MV-4-11 (cell line): ENCODE measurements at places on chromosomes 12 and 14.

- DNase-seq, result peak; percentile 88
Measured at GRCh38 chr14:69153152-69153872, 393 bp upstream of the DCAF5 start.

DNA sequence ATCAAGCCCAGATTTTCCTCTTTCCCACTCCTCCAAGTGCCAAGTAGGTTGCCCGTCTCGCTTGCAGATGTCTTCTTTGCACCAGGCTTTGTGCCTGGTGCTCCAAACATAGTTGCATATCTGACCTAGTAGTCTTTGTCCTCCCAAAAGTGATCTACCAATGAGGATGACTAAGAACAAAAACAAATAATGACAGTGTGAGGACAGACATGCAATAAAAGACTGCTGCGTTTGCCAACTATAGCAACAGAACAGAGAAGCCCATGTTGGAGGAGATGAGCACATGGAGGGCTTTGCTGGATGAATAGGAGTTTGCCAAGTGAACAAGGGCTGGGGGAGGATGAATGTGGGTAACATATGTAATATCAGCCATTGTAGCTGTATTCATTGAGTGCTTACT lies 15.6 kb downstream of the DTX1 start:
- no peak for DNase-seq

- peak; percentile 54 for DNase-seq
Measured at GRCh38 chr12:111313833-111314259, 55.0 kb downstream of the PHETA1 start.

- DNase-seq, result no peak
Measured at GRCh38 chr12:25957793-25958427, 572 bp upstream of the RASSF8 start.

- no peak for DNase-seq
Measured at GRCh38 chr14:105142651-105143450, 25.7 kb downstream of the JAG2 start.

DNA sequence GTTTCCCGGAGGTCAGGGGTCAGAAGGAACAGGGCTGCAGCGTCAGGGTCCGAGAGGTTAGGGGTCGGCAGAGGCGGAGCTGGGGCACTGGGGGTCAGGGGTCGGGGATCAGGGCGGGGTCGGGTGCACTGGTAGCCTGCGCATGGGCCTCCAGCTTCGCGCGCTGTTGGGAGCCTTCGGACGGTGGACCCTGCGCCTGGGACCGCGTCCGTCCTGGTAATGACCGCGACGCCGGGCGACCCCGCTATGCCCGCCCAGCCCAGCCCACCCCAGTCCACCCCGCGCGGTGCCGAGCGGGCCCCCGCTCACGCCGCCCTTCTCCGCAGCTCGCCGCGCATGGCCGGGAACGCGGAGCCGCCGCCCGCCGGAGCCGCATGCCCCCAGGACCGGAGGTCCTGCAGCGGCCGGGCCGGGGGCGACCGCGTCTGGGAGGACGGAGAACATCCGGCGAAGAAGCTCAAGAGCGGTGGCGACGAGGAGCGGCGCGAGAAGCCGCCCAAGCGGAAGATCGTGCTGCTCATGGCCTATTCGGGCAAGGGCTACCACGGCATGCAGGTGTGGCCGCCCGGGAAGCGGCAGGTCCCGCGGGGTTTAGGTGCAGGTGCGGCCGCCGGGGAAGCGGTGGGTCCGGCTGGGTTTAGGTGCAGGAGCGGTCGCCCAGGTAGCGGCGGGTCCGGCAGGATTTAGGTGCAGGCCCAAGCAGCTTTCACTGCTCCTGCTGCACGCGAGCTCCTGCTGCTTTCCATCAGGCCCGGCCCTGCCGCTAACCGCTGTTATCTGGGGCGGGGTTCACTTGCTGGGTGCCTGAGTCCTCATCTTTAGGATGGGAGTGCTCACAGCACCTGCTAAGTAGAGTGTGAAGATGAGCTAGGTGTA lies 743 bp downstream of the PUS1 start:
- no peak for DNase-seq

- DNase-seq, result no peak
Measured at GRCh38 chr14:93230539-93230938, 23.5 kb downstream of the UBR7 start.

DNA sequence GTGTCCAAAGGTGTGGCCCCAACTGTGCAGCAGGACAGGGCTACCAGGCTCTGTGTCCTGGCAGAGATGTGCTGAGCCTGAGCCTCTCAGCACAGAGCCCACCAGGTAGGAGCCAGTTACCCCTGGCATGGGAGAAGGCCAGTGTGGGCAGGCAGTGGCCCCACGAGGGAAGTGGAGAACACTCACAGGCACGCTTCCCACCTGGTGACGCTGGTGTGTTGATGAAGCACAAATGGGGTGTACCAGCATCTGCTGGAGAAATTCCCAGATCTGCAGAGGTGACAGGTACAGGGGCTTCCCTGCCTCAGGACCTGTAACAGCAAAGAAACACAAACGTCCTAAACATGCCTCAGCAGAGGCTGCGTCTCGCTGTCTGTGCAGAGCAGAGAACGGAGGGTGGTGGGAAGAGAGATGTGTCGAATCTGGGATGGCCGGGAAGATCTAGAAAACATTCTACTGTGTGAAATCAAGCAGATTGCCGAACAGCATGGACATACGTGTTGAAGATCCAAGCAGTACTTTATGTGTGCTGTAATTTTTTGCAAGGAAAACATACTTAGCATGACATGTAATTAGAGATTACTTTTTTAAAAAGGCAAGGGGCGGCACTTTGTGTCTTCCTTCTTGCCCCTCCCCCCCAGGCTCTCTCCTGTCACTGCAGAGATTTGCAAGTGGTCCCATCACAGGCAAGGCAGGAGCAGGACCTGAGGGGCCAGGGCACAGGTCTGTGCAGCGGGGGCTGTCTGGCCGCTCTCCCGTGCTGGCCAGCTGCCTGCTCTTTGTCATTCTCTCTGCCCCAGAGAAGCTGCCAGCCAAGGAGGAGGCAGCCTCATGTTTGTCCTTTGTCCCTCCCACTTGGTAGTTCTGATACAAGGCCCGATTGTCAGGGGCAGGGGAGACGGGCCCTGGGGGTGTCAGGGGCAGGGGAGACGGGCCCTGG lies 17.3 kb downstream of the HIP1R start:
- no peak for DNase-seq

DNA sequence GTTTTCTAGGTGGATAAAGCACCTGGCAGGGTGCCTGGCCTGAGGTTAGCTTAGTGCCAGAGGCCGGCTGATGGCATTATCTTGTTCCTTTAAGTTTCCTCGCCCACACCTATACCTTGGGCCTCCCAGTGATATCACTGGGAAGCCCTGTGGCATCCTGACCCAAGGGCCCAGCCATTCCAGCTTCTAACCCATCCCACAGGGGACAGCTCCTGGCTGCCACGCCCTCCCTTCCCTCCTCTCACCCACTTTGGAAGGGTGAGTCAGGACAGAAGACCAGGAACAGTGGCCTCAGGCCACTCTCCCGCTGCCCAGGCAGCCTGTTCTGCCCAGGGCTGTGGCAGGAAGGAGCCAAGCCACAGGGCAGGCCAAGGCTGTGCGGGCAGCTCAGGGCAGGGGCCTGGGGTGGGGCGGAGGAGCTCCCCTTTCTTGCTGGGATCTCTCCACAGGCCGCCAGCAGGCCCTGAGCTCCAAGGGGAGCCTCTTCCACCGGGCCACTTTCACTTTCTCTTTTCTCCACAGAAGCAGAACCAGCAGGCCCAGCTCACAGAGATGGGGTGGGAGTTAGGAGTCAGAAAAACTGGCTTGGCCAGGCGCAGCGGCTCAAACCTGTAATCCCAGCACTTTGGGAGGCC lies 75.1 kb downstream of the IRF2BPL start:
- DNase-seq, result peak; percentile 70

GRCh38 chr12:69309461-69309860 lies 38.7 kb upstream of the LYZ start:
- DNase-seq, result no peak

DNA sequence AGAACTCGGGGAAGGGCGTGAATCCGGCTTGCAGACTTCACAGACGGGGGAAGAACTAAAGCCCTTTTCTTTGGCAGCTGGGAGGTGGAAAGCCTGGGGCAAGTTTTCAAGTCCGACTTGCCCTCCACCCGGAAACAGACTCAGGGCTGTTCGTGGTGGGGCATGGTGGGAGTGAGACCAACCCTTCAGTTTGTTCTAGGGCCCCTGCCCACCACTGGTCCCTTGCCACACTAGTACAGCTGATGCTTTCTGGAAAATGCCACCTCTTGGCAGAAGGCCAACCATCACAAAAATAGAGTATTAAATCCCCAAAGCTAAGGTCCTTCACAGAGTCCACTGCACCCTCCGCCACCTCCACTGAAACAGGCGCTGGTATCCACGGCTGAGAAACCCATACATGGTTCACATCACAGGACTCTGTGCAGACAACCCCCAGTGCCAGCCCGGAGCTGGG lies 50.4 kb upstream of the DDX11 start:
- no peak for DNase-seq

- peak; percentile 93 for DNase-seq
Measured at GRCh38 chr12:65656891-65657351, 167.4 kb upstream of the HMGA2 start.

- no peak for DNase-seq
Measured at GRCh38 chr12:53069621-53070410, 9.4 kb downstream of the SPRYD3 start.

GRCh38 chr14:21414137-21414631 lies 30.4 kb upstream of the SUPT16H start:
- no peak for DNase-seq

GRCh38 chr14:64715628-64716412 lies 11.6 kb downstream of the PLEKHG3 start:
- DNase-seq, result no peak

- DNase-seq, result no peak
Measured at GRCh38 chr14:24844011-24844410, 205.9 kb downstream of the STXBP6 start.

- peak; percentile 98 for DNase-seq
Measured at GRCh38 chr12:7369274-7369729, 65.4 kb downstream of the ACSM4 start.

- no peak for DNase-seq
Measured at GRCh38 chr12:111636209-111636945, 37.3 kb upstream of the ATXN2 start.

- no peak for DNase-seq
Measured at GRCh38 chr12:27779416-27779919, 565 bp upstream of the KLHL42 start.

GRCh38 chr12:42296503-42297109 lies 29.3 kb downstream of the ZCRB1 start:
- peak; percentile 32 for DNase-seq

- no peak for DNase-seq
Measured at GRCh38 chr12:85183855-85184254, 96.2 kb upstream of the ALX1 start.

DNA sequence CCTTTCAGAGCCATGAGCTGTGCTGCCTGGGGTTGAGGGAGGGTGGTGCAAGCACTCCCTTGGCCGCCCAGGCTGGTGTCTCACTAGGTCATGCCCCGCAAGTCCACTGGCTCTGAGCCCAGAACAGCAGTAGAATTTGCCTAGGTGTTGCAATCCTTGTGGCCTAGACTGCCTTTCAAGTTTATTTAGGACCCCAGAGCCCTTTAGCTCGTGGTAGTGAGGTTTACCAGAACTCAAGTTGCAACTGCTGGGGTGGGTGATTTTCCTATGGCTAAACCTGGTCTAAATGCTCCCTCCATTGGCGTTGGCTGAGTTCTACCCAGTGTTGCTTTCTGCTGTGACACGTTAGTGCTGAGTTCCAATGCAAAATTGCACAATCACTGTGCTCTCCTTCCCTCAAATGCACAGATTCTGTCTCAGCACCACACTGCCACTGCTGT lies 287.2 kb downstream of the BCAT1 start:
- peak; percentile 99 for DNase-seq

DNA sequence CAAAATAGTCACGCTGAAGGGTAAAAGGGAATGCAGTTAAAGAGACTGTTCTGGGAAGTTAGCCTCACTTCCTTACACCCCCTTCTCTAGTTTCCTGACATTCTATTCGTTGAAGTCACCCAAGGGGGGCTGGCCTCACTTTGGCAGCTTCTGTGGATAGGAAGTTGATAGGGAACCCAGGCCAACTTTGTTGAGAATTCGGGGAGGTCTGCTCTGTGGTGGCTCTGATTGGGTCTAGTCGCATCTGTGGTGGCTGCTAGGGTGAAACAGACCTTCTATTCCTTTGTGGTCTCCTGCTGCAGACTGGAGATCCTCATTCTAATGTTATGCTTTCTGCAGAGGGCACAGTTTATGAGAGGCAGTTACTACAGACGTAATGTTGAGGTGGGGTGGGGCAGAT lies 28.8 kb upstream of the GZMB start:
- DNase-seq, result peak; percentile 93

GRCh38 chr14:33934043-33934750 lies 16.7 kb downstream of the EGLN3 start:
- DNase-seq, result no peak

DNA sequence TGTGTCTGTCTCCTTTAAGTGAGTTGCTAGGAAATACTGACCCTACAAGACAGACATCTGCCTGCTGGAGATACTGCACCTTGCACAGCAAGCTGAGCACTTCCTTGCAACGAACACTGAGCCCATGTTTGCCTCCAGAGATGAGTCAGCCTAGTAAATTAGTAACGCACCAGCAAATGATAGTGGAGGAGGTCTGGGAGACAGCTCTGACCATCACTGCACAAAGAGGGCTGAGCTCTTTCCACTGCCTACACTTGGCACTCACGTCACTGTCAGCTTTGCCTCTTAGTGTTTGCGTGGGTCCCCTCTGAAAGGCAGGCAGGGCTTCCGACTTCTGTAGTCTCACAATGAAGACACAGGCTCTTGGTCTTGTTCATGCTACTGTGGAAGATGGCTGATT lies 109.0 kb downstream of the APAF1 start:
- no peak for DNase-seq

- DNase-seq, result no peak
Measured at GRCh38 chr12:96465896-96466295, 23.5 kb upstream of the CFAP54 start.

- no peak for DNase-seq
Measured at GRCh38 chr12:62601765-62602164, 135.1 kb downstream of the MON2 start.

- DNase-seq, result no peak
Measured at GRCh38 chr12:62806244-62806836, 128.6 kb downstream of the PPM1H start.

DNA sequence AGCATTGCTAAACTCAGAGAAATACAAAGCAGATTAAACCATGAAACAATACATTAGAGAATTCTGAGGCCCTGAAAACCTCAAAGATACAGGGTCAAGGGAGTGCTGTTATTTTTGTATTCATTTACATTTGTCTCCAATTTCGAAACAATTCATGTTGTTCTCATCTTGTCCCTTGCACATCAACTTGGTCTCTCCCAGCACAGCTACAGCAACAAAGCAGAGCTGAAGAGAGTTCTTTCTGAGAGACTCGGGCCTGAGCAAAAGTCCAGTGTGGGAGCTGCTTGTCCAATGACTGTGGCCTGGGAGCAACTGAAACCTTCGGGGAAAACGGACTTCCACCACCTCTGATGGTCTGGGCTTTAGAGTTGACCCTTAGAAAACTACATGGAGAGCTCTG lies 79.4 kb upstream of the CDKN3 start:
- DNase-seq, result no peak
